ENCODE measurements at places on chromosomes 5 and 9. TPM values are rescaled to one million over a fixed set of nuclear protein-coding genes. Genes with fewer than 3 reads are reported as not detected.

Gene GZMA
- not detected for total RNA-seq

Gene WDR38
- total RNA-seq = not detected

Gene PCDHB7
- total RNA-seq = 0.21 TPM

Gene SCGB3A2
- total RNA-seq = not detected

Gene CCDC192
- 2.7 TPM for total RNA-seq

Gene DNAH5
- total RNA-seq = 0.62 TPM

Gene INSL4
- not detected for total RNA-seq

Gene SLC25A2
- 0.22 TPM for total RNA-seq

Gene OTULINL
- total RNA-seq = 4.9 TPM

Gene PCDHGA11
- 13.3 TPM for total RNA-seq

Gene NEURL1B
- total RNA-seq = 20.2 TPM

Gene KLHL3
- total RNA-seq = 26.8 TPM

Gene HMCN2
- total RNA-seq = 0.15 TPM

Gene IL3
- total RNA-seq = not detected

Gene ARID3C
- 5.3 TPM for total RNA-seq

Gene F2RL2
- total RNA-seq = 3.6 TPM

Gene PCA3
- 0.30 TPM for total RNA-seq

Gene PTPN3
- 2.2 TPM for total RNA-seq

Gene FOXI1
- total RNA-seq = not detected

Gene ZSWIM6
- total RNA-seq = 32.2 TPM

Gene EQTN
- total RNA-seq = 3.4 TPM

Gene VLDLR
- 16.4 TPM for total RNA-seq

Gene SLC22A4
- 0.09 TPM for total RNA-seq

Gene GPRIN1
- 0.67 TPM for total RNA-seq

Gene FGF10
- 1.3 TPM for total RNA-seq

Gene CARD6
- total RNA-seq = not detected

Gene CARTPT
- total RNA-seq = not detected

Gene ITK
- not detected for total RNA-seq

Gene HSD17B3
- total RNA-seq = not detected

Gene SPINK4
- total RNA-seq = not detected

Gene PHF24
- 1.8 TPM for total RNA-seq

Gene ARHGEF37
- 1.7 TPM for total RNA-seq

Gene CENPH
- 160 TPM for total RNA-seq

Gene SPATA9
- total RNA-seq = not detected

Gene IRX1
- total RNA-seq = 7.6 TPM

Gene SLC46A2
- total RNA-seq = not detected

Gene GRXCR2
- not detected for total RNA-seq

Gene SLC36A2
- not detected for total RNA-seq

Gene RNF208
- 0.77 TPM for total RNA-seq

Gene PCDHGA4
- 2.3 TPM for total RNA-seq

Measured in neural progenitor cell (in vitro differentiated cells).